ENCODE measurements at places on chromosomes 1 and 21. TPM values are rescaled to one million over a fixed set of nuclear protein-coding genes. Genes with fewer than 3 reads are reported as not detected.

VCAM1 gene
- 3.5 TPM for total RNA-seq

PDC gene
- total RNA-seq: not detected

DAB1 gene
- 9.0 TPM for total RNA-seq

RBM15 gene
- 14.7 TPM for total RNA-seq

NBPF4 gene
- not detected for total RNA-seq

LRRC38 gene
- total RNA-seq: 0.38 TPM

SH2D1B gene
- total RNA-seq: 0.24 TPM

DNA sequence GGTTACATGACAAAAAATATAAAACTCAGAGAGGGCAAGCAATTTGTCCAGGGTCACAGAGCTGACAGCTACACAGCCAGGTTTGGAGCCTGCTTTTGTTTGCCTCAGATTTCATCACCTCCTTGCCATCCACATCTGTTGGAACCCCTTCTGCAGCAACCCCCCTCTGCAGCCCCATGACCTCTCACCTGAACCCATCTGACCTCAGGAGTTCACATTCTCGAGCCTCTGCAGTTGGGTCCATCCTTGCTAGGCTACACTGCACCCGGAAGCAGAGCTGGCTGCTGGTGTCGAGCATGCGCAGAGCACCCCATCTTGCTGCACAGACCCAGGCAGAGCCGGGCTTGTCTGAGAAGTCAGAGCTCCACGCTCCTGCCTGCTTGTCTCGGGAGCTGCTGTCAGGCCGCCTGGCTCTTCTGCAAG, 10.0 kb downstream of the C1QB start:
- no peak for DNase-seq

DNA sequence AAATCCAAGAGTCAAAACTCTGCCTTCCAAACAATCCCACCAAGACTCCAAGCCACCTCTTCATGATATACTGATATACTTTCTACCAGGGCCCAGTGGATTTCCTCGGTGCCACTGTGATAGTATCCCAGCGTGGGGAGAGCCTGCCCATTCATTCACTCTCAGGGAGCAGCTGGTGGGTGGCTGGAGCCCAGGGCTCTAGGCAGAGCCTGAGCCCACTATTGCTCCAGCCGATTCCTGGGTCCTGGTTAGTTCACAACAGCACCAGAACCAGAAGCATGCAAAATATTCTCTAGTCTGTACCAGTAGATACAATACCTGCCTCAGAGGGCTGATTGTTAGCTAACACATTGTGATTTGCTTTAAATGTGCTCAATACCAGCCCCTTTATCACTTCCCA, 831 bp downstream of the CSRP1 start:
- DNase-seq: no peak

DNA sequence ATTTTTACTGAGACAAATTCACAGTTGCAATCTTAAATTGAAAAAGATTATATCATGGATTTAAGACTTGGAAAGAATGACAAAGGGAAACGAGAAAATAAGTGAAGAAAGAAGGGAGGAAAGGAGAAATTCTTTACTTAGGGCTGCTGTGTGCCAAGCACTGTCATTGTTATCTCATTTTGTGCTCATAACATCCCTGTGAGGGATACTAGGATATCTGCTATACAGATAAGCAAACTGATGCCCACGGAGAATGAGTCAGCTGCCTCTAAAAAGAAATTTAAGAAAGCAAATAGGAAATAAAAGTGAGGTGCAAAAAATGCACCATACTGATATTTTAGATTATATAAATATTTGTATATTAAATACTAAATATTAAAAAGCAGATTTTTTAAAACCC, 183.6 kb upstream of the NR5A2 start:
- no peak for DNase-seq

DNA sequence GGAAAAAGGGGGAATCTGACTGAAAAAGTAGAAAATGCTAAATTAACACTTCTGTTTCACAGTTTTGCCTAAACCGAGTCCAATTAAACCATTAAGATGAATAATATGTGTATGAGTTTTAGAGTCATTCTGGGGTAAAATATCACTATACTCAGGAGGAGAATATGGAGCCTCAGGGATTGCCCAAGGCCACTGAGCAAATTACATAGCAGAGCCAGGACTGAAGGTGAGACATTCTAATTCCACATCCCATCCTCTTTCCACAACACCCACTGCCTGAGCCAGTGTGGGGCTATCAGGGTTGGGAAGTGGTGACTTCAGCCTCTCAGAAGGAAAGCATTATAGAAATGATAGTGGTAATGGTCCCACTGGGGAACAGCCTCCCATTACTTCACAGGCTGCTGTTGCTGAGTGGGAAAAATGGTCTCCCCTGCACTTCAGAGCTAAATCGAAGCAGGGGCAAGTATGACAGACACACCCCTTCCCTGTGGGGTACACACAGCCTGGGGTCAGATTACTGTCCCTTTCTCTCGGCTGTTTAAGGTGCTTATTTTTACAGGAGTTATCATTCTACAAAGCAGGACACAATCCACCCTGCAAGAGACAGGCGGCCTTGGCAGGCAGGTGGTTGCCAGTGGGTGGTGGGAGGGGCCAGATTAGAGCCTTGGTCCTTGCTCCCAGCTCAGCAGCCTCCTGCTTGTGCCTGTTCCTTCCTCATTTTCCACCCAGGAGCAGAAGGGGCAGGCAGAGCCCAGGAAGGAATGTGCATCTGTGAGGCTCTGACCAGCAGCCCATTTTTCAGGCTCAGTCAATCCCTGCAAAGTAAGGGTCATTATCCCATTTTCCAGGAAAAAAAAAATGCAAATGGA, 9.5 kb upstream of the BCAR3 start:
- no peak for DNase-seq

DNA sequence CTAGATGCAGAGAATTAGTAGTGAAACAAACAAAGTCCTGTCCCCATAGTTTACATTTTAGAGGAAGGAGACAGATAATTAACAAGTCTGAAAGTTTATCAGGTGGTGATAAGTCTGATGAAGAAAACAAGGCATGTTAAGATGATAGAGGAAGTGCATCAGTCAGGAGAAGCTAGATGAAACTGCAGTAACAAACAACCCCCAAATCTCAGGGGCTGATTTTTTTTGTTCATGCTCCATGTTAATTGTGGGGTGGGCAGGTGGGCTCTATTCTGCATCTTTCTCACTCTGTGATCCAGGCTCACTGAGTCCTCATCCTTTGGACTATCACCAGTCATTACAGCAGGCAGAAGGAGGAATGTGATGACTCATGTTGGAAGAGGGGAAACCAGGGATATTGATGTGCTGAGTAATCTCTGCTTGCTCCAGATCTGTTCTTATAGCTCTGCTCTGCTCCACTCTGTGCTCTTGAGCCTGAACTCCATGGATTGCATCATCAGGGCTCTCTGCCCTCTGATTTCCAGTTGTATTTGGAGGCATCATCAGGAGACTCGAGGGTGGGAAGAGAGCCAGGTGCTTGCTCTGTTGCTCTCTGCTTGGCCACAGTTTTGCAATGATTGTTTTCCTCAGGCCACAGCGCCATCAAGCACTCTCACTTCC, 166.9 kb downstream of the IER5 start:
- no peak for DNase-seq

GRCh38 chr1:34739613-34740012, 15.2 kb upstream of the GJB5 start:
- no peak for DNase-seq

- DNase-seq: no peak
These were observed 7.6 kb downstream of the ENO1 start for GRCh38 chr1:8870616-8871538.

GRCh38 chr1:51139474-51139873, 37.4 kb downstream of the C1orf185 start:
- no peak for DNase-seq

DNA sequence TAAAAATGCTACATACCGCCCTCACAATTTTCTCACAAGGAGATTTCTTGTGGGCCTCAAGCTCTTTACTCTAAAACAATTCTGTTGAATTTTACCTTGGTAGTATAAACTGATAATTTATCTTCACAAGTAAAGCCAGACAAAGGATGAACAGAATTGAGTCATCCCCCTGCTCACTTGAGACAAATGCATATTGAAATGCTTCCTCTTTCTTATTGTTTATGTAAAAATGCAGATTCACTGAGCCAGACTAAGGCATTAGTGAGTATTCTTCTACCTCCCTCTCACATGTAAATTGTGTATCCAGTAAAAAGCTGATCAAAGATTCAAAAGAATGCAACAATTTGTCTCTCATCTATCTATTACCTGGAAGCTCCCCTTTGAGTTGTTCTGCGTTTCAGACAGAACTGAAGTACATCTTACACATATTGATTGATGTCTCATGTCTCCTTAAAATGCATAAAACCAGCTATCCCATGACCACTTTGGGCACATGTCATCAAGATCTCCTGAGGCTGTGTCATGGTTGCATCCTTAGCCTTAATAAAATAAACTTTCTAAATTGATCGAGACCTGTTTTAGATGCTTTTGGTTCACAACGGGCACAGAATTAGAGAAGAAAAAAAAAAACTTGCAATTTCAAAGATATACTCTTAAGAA, 743.1 kb upstream of the B3GALT2 start:
- no peak for DNase-seq
